Renal cortical epithelial cell (primary cell): ENCODE measurements at places on chromosomes 3 and 15.
A peak's percentile ranks its signal among the peaks of the same experiment; 100 is the strongest.

GRCh38 chr3:158649791-158650190, 5.5 kb downstream of the GFM1 start:
- DNase-seq: no peak

GRCh38 chr15:57827971-57828370, 121.5 kb downstream of the POLR2M start:
- no peak for DNase-seq

GRCh38 chr3:37694284-37694675, 167.4 kb upstream of the CTDSPL start:
- no peak for DNase-seq

GRCh38 chr3:95134693-95135413, 1072.0 kb downstream of the NSUN3 start:
- DNase-seq: peak; percentile 94
